ENCODE measurements at places on chromosomes 11 and 22. TPM values are rescaled to one million over a fixed set of nuclear protein-coding genes. Genes with fewer than 3 reads are reported as not detected.

CLMP gene
- 199 TPM for total RNA-seq

ABTB2 gene
- total RNA-seq, result 6.1 TPM

DNA sequence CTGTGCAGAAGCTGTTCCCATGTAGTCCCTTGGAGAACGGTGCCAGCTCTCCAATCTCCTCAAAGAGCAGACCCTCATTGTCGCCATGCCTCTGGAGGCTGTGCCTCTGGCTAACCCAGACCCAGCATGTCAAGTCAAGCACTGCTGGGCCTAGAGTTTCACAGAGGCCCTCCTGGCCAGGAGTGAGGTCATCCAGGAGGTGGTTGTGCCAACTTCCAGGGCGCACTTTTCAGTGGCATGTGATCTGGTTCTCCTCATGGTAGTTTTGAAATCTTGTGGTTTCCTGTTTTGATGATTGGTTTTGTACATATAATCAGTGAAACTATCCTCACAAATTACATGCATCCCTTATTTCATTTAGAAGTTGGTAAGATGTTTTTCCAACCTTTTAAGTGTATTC is 78.9 kb downstream of the PPFIBP2 start:
- DNase-seq, result no peak

DNA sequence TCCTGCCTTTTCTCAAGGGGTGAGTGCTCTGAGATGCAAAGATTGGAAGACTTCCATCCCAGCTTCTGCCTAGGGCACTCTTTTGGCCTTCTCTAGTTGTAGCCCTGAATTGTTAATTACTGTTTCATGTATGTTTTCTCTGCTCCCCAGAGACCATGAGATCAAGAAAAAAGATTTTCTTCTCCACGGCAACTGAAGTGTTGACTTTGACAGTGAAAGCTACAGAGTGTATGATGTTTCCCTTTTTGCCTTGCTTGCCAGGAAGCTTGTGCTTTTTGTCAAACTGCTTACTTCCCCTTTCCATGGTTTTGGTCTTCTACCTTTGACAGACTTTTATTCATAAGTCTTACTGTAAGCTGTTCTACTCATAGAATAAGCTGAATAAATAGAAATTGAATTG is 23.3 kb upstream of the EIF3D start:
- DNase-seq, result no peak

DNA sequence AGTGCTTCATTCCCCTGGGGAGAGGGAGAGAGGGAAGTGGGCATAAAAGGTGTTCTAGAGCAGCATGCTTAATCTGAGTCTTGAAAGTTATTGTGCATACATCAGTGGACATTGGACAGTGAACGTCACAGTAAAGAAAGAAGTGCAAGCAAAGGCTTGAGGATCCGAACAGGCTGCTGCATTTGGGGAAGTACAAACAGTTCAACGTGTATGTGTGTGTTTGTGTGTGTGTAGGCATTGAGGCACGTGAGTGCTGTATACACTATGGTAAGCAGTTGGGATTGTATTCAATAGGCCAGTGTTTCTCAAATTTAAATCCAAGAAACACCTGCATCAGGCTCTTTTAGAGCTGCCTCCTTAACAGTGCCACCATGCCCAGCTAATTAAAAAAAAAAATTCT is 10.4 kb upstream of the EIF3M start:
- no peak for DNase-seq

GRCh38 chr11:61001931-61002330 is 30.5 kb downstream of the CD6 start:
- DNase-seq, result no peak

DNA sequence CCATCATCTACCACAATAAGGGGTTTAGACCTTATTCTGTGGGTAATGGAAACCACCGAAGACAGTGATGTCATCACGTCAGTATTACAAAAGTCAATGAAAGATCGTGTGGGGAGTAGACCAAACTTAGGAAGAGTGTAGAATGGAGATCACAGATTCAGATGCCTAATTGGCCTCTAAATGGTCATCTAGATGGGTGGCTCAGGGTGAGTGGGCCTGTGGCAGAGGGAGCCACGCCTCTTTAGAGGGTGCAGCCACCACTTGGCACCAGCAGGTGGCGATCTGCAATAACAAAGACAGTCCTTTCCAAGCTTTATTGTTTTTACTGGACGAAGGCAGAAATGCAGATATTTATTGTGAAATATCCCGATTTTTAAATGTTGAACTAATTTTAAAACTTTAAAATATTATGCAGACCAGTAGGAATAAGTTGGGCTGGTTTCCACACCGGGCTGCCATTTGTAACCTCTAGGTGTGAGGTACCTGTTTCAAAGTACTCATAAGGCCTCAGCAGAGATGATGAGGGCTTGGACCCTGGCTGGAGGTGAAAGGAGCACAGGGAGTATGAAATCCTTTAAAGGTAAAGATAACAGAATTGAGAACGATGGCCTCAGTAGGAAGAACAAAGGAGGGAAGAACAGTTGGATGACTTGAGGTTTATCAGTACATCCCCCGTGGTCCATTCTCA is 222.0 kb downstream of the DBX1 start:
- no peak for DNase-seq

SCGB1C1 gene
- total RNA-seq, result not detected

DNA sequence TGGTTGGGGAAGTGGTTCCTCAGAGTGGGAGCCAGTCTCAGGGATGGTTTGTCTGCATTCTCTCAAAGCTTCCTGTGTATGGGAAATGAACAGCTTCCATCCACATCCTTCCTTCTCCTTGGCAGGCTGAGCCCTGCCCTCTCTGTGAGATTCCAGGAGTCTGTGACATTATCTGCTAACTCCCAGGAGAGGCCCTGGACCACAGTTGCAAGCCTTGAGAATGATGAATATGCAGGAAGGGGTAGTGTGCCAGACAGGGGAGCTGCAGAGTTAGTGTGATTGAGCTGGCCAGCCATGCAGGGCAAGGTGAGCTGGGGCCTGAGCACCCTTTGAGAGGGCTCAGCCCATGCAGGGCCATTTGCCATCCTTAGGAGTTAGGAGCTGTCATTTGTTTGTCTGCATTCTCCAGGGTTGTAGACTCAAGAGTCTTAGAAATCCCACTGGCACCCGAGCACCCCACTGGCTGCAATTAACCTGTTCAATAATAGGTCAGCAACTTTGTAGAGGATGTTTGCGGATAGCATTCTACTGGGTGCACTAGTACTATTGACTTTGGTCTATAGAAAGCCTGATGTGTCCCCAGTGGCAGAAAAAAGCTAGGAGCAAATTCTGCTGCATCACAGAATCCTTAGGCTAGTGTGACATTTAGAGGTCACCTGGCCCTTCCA is 299.0 kb upstream of the CADM1 start:
- no peak for DNase-seq

DNA sequence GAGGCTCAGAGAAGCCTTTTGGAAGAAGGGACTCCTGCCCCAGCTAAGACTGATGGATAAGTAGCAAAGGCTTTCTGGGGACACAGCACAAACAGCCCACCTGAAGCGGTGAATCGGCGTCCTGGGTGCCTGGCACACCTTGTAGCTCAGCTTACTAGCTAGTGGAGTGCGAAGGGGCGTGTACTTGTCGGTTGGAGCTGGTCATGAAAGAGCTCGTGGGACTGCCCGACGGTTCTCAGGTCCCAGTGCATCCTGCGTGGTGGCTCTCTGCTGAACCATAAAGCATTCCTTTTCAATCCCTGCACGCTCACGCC is 690 bp upstream of the UVRAG start:
- DNase-seq, result no peak

DNA sequence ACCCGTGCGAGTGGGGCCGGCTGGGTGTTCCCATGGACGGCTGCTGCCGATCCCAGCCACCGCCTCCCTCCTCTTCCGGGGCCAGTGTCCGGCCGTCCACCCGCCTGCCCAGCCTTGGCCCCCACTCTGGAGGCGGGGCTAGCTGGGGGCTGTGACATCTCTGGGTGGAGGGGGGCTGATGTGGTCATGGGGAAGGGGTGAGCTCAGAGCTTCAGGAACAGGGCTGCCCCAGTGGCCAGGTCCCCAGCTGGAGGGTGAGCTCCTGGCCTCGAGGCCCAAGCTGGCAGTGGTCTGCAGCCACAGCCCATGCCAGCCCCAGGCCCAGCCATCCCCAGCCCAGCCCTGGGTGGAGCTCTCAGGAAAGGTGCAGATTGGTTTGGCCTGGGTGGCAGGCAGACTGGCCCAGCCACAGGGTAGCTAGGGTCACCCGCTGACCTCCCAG is 2.7 kb downstream of the INS start:
- DNase-seq, result no peak

DNA sequence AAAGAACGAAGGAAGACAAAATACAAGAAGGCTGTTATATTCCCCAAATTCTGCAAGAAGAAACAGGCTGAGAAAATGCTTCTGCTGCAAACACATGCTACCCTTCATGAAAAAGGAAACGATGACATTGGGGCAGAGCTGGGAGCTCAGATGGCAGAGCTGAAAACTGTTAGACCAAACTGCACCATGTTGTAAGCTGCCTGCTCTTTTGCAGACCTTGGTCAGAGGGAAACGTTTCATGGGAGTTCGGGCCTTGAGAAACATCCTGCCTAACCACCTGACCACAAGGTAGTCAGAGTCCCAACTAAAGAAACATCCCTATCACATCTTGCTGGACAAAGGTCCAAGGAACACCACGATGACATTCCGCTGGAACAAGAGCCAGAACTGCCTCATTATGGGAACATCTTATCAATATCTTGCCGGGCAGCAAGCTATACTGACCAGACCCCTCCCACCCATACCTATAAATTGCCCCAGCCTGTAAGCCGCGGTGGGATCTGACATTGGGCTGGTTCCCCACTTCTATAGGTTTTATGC is 110.7 kb upstream of the CTSC start:
- no peak for DNase-seq

DNA sequence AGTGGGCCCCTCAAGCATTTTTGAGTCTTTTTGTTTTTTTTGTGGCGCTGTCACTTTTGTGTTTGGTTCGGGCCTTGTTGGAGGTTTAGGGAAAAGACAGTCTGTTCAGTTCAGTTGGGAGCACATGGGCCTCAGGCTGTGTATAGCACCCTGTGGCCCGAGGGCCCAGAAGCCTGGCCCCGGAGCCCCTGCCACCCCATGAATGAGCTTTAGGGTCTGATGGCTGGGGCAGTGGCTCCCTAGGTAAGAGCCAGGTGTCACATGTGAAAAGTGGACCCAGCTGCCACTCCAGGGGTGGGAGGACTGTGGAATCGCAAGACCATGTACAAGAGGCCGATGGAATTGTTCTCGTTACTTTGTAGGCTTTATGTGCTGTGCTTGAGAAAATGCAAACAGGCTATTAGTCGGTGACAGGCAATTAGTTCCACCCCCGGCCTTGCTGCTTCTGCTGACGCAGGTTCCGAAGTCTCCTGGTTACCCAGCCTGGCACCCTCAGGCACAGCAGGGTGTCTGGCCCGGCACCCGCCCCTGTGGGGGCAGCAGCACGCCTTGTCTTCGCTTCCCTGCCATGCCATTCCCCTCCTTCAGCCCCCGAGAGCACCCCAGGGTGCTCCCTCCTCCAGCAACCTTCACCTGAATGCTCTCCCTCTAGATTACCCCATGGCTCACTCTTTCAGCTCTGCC is 38.2 kb upstream of the PARVG start:
- no peak for DNase-seq

GRCh38 chr22:22552630-22553029 is 6.4 kb downstream of the PRAME start:
- no peak for DNase-seq

Measured in mesenteric fat pad (tissue), 1 donor.